Activated T-cell treated with anti-CD3 and anti-CD28 coated beads for 1 hour (primary cell): ENCODE measurements at places on chromosomes 12 and 14.

DNA sequence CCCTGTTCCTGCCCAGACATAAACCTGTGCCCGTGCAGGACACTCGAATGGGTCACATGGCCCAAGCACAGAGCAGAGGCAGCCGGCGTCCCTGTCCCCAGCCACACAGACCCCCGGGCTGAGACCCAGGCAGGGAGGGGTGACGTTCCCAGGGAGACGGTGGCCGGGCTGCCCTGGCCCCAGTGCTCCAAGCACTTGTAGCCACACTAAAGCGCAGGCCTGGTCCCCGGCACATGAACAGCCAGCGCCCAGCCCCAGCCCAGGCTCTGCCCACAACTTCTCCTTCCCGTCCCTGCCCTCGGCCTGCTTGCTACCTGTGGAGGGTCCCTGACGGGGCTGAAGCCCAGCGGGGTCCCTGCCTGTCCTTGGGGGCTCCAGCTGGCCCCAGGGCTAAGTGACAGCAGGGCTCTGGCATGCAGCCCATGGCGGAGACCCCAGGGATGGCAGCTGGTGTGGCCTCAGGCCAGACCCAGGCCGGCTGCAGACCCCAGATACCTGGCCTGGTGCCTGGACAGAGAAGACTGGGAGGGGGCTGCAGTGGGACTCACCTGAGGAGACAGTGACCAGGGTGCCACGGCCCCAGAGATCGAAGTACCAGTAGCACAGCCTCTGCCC is 338.4 kb downstream of the TMEM121 start:
- DNase-seq, result no peak

DNA sequence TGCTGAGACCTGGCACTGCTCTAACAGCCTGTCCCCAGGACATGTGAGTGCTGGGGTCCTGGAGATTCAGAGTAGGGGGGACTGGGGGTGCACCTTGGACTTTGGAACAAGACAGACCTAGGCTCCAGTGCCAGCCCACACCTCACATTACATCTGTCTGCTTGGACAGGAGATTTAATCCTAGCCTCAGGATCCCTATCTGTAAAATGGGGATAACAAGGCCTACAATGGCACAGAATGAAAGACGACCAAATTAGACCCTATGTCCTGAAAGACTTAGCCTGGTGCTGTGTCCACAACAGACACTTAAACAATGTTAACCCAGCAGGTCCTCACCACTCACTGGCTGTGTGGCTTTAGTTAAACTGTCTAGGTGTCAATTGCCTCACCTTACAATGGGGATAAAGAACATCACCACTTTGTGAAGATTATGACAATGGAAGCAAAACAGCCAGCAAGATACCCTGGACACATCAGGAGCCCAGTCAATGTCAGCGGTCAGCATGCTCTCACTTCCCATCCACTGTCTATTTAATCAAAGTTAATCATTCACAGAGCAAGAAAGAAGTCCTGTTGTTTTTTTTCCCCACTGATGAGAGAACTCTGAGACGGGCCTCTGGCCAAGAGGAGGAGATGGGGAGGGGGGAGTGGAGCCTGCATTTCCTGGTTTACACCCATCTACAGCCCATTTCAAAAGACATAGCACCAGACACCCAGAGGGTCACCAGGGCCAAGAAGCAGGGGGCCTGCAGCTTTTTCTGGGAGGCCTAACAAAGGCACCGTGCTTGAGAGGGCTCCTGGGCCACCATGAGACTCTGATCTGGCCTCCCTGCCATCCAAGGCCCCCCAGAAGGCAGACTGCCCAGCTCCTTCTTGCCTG is 40.6 kb downstream of the ACTN1 start:
- DNase-seq, result no peak

DNA sequence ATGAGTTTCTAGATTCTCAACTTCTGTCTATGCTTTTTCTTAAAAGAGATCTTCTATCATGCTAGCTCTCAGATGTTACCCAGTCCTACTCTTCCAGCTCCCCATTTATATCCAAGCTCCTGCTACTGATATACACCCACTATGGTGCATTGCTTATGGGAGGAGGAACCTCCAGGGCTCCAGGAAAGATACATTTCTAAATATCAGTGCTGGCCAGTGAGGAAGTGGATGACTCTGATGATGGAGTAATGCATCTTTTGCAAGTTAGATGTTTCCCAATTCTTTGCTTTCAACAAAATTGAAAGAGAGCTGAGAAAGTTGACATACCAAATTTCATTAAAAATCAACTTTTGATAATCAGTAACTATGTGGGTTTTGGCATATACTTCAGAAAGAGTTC is 105.7 kb upstream of the RESF1 start:
- no peak for DNase-seq

DNA sequence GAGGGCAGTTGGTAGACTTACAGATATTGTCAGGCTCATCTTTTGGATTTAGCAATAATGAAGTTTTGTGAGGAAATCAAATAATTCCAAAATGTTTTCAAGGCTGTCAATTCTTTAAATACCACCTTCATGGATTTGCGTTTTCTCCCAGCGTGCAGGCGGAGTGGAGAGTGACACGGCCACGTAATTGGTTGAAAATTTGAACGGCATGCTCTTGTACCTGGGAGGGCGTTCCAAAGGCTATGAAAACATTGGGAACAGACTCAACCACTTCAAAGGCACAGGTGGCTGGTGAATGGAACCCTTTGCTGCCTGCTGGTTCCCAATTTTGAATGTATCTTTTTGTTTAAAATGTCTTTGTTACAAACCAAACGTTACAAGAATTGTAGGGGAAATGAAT is 12.4 kb downstream of the SMIM41 start:
- DNase-seq, result no peak

DNA sequence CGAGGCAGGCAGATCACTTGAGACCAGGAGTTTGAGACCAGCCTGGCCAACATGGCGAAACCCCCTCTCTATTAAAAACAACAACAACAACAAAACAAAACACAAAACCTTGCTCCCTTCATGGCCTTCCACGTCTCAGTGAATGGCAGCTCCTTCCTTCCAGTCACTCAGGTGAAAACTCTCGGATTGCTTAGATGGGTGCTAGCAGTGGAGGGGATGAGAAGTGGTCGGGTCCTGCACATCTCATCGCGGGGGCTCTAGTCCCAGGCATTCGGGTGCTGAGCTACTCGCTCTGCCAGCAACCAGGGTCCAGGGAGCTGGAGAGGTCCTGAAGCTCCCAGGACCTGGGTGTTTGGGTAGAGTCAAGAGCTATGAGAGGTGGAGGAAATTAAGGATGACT is 7.7 kb downstream of the SLC6A13 start:
- DNase-seq, result no peak

DNA sequence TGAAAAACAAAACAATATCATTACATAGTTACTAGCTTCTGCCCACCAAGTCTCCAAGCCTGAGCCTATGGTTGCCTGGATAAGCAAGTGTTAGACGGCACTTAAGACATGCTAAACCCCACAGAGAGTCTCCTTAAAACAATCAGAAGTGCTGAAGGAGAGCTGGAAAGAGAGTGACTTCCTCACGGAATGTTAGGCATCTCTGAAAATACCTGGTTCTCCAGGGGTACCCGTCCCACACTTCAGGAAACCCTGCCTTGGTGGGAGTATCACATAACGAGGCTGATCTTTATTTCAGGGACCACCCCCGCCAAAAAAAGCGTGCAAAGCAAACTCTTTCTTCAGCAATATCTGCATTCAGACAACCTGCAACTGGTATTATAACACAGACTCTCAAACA is 18.3 kb downstream of the LHX5 start:
- no peak for DNase-seq

- no peak for DNase-seq
Measured at GRCh38 chr12:115945491-115945885, 332.0 kb downstream of the MED13L start.

DNA sequence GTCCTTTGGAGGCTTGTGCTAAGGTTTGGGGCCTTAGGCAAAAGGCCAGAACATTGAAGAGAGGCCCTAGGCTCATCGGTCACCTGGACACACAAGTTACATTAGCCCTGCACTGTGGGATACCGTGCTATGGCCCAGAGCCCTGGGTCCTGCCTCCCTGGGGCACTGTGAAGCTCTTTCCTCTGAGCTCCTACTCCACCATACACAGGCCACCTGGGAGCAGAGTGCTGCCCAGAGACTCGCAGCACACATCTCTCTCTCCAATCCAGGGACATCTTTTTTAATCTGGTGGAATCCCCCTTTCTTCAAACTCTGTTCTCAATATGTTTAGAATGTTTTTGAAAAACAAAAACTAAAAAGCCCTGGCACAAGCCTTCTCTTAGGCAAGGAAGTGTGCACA is 314.2 kb upstream of the RGS6 start:
- no peak for DNase-seq

DNA sequence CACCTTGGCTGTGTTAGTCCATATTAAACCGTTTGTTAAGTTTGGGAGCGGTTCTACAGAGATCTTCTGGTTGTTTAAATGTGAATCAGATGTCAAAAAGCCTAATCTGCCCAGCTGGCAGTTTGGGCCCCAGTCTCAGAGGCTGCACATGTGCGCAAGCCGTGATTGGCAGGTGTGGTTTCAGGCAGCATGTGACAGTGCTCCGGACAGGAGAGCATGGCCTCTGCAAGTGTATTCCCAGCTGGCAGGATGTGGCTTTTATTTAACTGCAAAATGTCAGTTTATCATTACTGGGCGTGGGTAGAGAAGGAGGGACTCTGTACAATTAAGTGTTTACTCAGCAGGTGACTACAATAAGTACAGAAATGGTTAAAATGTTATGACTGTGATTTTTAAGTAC is 77.5 kb downstream of the PELI2 start:
- DNase-seq, result no peak

GRCh38 chr14:65239143-65239937 is 137.0 kb upstream of the MAX start:
- DNase-seq, result no peak

GRCh38 chr12:40569626-40570179 is 122.5 kb upstream of the CNTN1 start:
- no peak for DNase-seq

DNA sequence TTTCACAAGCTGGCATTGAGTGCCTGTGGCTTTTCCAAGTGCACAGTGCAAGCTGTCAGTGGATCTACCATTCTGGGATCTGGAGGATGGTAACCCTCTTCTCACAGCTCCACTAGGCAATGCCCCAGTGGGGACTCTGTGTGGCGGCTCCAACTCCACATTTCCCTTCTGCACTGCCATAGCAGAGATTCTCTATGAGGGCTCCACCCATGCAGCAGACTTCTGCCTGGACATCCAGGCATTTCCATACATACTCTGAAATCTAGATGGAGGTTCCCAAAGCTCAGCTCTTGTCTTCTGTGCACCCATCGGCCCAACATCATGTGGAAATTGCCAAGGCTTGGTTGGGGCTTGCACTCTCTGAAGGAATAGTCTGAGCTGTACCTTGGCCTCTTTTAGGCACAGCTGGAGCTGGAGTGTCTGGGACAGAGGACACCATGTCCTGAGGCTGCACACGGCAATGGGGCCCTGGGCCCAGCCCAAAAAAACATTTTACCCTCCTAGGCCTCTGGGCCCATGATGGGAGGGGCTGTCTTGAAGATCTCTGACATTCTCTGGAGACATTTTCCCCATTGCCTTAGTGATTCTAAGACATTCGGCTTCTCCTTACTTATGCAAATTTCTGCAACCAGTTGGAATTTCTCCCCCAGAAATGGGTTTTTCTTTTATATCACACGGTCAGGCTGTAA is 313.3 kb upstream of the SFSWAP start:
- no peak for DNase-seq

- DNase-seq, result no peak
Measured at GRCh38 chr12:43333644-43334043, 218.4 kb downstream of the ADAMTS20 start.

- no peak for DNase-seq
Measured at GRCh38 chr12:98229540-98229924, 285.9 kb upstream of the TMPO start.

DNA sequence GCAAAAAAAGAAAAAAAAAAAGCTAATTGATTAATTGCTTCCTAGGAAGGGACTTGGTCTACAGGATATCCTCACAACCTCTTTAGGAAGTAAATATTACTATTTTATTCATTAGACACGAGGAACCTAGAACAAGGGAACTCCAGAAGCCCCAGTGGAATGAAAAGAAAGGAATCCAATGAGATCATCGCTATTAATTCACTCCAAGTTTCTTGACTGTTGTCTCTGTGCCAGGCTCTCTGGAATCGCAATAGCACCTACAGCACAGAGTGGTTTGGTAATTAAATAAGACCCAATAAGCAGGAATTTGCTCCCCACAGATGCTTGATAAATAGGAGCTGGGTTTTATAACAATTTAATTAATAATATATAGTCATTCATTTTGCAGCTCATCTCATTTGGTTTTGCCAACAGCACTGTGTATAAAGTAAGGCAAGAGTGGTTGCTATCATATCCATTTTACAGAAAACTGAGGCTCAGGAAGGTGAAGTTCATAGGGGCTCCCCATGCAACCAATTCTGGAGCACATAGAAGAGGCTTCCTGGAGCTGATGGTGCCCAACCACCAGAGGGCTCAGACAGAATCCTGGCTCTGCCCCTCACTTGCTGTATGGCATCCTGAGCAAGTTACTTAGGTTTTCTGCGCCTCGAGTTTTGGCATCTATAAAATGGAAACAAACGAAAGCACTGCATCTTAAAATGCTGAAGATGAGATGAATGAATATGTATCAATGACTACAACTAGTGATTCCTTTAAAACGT is 420.2 kb downstream of the MED13L start:
- no peak for DNase-seq

DNA sequence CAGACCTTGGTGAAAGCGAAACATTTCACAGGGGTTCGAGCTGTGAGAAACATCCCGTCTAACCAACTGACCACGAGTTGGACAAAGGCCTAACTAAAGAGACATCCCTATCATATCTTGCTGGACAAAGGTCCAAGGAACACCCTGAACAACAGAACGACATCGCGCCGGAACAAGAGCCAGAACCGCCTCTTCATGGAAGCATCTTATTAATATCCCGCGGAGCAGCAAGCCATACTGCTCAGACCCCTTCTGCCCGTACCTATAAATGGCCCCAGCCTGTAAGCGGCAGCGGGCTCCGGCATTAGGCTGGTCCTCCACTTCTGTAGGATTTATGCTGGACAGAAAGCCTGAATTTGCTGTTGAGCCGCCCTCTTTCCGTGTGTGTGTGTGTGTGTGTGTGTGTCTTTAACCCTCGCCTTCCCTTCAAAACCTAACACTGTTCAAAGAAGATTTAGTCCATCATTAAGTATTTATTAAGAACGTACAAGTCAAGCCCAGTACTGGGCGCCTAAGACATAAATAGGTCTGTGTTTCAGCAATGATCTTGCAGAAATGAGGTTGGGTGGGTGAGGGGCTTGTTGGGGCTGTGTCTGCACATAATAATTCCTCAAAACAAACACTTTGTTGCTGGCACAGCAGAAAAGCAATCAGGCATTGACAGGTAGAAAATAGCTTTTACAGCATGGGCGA is 1.9 kb downstream of the SLC6A15 start:
- no peak for DNase-seq

- DNase-seq, result no peak
Measured at GRCh38 chr12:67430708-67431335, 161.7 kb downstream of the CAND1 start.
